Activated CD4-positive, alpha-beta T cell treated with anti-CD3 and anti-CD28 coated beads for 4 hours (primary cell): ENCODE measurements at places on chromosomes 4 and X.

DNA sequence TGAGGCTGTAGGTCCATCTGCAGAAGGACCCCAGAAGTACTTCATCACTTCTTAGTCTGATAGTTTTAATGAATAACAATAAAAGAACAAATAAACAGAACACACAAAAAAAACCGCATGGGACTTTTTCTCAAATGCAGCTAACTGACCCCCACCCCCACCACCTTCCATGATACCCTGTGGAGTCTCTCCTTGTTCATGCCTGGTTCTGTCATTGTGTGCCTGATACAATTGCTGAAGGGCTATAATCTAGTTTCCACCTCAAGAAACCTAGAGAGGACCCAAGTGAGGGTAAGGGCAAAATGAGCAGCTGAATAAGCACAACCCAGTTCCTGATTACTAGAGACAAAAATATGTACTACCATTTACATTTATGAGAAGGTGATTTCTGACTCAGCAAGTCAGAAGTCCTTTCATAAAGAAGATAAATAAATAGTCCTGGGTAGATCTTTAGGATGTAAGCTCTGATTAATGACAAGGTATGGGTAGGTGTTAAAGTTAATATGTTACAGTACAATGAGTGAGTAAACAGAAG is 155.1 kb downstream of the TMA16 start:
- no peak for DNase-seq

DNA sequence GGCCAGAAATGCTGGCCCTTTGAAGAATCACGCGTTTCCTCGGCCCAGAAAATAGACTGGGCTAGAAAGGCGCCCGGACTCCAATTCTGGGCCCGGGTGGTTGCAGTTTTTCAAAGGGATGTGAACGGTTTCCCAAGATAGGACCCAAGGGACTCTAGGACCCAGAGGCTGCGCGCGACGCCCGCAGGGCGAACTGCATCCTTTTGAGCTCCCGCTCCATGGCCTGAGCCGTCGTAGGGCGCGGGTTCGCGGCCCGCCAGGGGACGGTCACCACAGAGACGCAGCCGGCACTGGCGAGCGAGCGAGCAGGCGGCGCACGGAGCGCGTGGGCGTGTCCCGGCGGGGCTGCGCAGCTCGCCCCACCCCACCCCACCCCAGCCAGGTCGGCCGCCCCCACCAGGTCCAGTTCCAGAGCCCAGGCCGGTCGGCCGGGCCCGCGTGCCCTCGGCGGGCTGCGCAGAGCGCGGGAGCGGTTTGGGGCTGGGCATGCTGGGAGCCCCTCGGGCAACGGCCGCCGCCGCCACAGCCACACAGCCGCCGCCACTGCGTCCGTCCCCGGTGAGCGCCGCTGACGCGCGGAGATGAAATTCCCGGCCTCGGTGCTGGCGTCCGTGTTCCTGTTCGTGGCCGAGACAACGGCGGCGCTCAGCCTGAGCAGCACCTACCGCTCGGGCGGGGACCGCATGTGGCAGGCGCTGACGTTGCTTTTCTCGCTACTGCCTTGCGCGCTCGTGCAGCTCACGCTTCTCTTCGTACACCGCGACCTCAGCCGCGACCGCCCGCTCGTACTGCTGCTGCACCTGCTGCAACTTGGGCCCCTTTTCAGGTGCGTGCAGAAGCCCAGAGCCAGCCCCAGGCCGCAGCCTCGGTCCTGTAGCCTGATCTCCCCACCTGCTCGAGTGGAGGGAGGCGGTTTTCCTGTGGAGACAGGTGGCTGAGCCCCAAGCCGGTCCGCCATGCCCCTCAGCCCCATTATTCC is at the start of gene XK:
TSS of gene XK (plus strand) at position 411 of the 979 bp plus-strand sequence. CDS start at position 582, 171 bp downstream.
- DNase-seq, result peak; percentile 24

- DNase-seq, result no peak
These were observed 13.2 kb downstream of the RTL8B start for GRCh38 chrX:135009057-135009610.

- no peak for DNase-seq
These were observed 665.6 kb upstream of the PRKX start for GRCh38 chrX:4379071-4379470.

- DNase-seq, result no peak
These were observed 983.7 kb upstream of the LCORL start for GRCh38 chr4:19005211-19005610.

DNA sequence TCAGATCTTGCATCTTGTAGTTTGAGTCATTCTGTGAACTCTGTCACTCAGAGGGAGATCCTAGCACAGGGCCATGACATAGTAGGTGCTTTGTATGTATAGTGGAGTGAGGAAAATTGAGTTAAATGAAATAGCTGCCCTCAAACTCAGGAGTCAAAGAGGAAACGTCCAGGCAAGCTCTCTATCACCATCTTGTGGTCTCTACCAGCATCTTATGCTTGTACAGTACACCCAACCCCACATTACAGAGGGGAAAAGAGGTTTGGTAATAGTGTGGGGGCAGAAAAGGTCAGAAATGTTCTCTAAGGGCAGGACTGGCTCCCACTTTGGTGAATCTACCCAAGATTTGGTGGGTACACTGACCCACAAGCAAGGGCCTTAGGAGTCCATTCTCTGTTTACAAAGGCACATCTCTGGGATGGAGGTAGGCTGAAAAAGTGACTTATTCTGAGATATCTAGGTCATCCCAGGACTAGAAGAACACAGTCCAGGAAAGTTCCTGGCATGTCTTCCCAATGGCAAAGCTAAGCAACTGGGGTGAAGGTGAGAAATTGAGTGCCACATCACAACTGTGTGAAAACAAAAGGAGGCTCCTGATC is 131.8 kb downstream of the OR13H1 start:
- DNase-seq, result no peak

DNA sequence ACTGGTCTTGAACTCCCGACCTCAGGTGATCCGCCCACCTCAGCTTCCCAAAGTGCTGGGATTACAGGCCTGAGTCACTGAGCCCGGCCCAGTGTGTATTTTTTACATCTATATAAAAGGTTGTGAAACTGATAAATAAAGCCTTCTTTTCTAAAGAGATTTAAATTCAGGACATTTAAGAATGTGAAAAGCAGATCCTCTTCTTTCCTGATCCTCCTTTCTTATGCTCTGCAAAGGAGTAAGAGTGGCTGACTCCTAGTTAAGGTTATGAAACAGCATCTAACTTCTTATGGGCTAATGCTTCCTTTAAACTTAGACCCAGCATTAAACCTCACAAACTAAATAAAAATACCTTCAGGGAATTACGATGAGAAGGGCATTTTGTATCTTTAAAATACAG is 197.7 kb upstream of the MAB21L2 start:
- no peak for DNase-seq

DNA sequence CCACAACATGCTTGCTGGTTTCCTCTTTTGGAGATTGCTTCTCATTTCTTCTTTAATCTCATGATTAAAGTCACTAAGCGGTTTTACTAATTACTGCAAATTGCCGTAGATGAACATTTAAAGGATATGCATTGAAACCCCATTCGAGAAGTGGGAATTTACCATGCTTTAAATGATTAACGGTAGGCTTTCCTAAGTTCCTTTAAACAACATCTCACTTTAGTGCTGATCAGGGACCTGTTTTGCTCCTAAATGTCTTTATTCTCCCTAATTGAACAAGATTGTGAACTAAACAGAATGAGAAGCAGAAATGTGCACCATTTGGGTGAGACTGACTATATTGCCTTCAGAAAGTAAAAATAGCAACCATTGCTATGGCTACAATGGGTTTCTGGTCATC is 430.3 kb downstream of the GALNTL6 start:
- no peak for DNase-seq

GRCh38 chrX:65985211-65985610 is 54.7 kb downstream of the VSIG4 start:
- no peak for DNase-seq

DNA sequence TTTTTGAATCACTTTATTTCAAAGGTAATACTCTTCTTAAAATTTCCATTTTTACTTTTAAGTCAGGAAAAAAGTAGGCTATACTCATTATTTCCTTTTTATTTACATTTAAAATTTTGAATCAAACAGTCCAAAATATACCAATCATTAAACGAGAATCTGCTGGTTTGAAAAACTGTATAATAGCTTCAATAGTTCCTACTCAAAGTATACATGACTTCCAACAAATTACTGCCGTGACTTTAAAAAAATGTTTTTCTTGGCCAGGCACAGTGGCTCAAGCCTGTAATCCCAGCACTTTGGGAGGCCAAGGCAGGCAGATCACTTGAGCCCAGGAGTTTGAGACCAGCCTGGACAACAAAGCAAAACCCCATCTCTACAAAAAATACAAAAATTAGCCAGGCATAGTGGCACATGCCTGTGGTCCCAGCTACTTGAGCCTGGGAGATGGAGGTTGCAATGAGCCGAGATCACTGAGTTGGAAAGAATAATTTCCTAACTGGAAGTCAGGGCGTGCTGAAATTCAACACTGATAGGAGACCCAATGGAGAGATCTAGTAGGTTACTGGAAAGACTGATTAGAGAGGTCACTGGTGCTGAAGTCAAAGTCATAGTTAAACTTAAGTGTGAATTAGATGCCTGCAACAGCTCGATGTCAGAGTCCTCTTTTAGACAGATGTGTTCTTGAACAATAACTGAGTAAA is 9.0 kb downstream of the KLHL8 start:
- DNase-seq, result no peak

DNA sequence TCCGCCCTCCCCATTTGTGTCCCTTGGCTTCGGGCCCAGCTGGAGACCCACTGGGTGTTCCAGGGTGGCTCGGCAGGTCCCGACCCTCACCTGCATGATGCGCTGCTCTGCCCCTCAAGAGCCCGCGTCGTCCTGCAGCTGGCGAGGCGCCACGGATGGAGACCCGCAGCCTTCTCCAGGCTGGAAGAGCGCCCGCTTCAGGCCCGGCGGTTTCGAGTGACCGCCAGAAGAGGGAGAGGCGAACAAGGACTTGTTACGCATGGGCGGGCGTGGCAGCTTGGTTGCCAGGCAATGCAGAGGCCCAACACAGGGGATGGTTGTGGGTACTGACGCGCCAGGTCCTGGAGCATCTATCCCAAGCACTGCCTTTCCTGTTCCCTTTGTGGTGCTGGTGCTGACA is at the start of gene PDCL2:
TSS of gene PDCL2 (minus strand) at position 232 of the 400 bp plus-strand sequence. CDS start at position 96, 136 bp downstream.
- DNase-seq, result no peak

DNA sequence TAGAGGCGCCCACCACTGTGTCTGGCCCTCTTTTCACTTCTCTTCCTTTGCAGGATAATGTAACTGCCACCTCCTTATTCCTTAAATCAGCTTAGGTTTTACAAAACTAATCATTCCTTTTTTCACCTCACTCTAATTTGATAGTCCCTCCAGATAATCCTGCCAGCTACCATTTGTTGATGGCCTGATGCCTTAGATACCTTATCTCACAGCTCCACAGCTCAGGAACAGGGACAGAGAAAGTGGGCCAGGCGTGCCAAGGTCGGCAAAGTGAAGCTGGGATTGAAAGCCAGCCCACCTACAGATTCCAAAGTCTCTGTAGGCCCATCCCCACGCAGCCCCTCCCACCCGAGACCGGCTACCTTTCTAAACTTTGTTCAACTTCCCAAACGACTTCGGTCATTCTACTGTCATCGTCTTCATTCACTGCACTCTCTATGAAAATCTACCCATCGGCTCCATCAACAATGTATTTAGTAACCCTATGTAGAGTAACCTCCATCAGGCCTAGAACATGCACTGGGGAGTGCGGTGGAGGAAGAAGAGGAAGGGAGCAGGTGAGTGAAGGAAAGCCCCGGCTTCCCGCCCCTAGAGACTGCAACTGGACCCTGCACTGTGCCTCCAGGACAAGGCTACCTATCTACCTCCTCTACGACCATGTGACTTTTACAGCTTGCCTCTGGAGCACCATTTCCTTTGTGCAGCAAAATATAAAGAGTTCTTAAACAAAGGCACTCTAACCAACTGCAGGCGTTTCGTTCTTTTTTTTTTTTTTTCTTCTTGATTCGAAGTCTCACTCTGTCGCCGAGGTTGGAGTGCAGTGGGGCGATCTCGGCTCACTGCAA is 1.5 kb downstream of the CASP6 start:
- DNase-seq, result no peak

DNA sequence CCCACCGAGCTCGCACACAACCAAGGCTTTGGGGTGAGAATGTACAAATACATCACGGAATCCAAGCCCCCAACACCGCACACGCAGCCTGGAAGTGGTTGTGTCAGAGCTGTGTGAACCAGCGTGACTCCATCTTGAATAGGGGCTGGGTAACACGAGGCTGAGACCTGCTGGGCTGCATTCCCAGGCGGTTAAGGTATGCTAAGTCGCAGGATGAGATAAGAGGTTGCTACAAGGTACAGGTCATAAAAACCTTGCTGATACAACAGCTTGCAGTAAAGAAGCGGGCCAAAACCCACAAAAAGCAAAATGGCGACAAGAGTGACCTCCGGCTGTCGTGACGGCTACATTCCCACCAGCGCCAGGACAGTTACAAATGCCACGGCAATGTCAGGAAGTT is 258.4 kb downstream of the DHRSX start:
- no peak for DNase-seq

DNA sequence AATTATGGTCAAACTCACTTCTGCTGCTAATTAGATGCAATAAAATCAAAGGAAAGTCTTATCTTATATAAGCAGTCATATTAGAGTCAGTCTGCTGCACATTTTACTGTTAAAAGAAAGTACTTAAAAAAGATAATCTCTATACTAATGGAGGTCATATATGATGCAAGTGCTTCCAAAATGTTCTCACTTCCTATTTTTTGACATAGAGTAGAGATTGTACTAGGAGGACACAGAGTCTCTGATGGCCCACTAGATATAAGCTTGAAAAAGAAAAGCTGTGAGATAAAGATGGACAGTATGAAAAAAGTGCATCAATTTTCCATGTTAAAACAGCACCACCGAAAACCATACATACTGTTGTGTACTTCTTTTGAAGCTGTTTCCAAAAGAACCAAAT is 196.9 kb downstream of the KLHL13 start:
- no peak for DNase-seq

- no peak for DNase-seq
These were observed 103.5 kb downstream of the RPA4 start for GRCh38 chrX:96987228-96987627.

DNA sequence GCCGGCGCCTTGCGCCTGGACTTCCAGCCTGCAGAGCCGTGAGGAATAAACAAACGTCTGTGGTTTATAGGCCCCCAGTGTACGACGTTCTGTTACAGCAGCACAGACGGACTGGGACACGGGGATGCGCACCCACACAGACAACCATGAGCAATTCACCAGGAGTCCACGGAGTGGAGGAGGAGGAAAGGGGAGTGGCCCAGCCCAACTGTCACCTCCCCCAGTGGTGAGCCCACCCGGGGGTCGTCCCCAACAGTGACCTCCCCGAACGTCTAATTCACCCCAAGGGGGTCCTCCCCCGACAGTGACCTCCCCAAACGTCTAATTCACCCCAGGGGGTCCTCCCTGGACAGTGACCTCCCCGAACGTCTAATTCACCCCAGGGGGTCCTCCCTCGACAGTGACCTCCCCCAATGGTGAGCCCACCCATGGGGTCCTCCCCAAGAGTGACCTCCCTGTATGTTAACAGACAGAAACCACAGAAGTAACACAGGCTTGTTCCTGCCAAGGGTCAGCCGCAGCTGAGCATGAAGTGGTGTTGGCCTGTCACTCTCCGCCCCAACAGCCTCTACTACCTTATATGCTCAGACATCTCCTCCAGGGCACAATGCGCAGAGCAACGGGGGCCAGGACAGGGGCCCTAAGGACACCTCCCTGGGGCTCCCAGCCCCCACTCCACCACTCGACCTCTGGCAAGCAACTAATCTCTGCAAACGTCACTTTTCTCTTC is 6.2 kb downstream of the GAK start:
- no peak for DNase-seq

- no peak for DNase-seq
These were observed 742.4 kb upstream of the INTU start for GRCh38 chr4:126890383-126890782.
